ENCODE measurements at places on chromosomes 5 and 9.

- no peak for DNase-seq
Measured at GRCh38 chr5:142465476-142465875, 140.7 kb upstream of the SPRY4 start.

DNA sequence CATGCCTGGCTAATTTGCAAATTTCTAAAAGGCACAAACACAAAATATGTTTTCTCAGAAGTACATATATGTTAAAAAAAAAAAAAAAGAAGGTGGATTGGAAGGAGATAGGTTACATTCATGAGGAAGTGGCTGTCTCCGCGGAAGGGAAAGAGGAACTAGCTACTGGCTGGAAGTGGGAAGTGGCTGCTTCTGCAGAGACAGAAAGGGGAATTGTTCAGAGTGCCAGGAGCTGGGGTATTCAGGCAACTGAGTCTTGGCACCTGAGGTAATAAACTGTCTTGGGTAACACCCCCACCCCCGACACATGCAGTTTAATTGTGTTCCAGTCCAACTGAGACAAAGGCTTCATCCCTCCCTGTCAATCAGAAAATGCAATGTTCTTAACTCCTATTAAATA lies 45.6 kb downstream of the S1PR3 start:
- no peak for DNase-seq

- DNase-seq, result no peak
Measured at GRCh38 chr5:137858223-137858916, 9.3 kb upstream of the MYOT start.

- peak; percentile 54 for DNase-seq
Measured at GRCh38 chr5:98770209-98770910, 3.1 kb upstream of the RGMB start.

- DNase-seq, result peak; percentile 68
Measured at GRCh38 chr9:124180557-124180956, 77.2 kb upstream of the NEK6 start.

DNA sequence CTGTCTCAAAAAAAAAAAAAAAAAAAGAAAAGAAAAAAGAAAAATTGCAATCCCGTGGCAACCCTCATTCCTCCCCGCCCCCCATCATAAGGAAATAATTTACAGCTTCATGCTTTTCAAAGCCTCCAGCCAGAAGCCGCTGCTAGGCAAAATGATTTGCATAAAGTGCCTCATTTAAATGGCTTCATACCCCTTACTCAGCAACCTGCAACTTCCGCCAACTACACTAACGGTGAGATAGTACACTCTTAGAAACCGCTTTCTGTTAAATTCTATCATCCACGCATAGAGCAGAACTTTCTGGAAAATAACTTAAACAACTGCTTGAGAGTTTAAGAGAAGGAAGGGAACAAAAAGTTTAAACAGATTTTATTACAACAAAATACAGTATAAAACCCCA lies 17.8 kb downstream of the SERINC5 start:
- DNase-seq, result no peak

DNA sequence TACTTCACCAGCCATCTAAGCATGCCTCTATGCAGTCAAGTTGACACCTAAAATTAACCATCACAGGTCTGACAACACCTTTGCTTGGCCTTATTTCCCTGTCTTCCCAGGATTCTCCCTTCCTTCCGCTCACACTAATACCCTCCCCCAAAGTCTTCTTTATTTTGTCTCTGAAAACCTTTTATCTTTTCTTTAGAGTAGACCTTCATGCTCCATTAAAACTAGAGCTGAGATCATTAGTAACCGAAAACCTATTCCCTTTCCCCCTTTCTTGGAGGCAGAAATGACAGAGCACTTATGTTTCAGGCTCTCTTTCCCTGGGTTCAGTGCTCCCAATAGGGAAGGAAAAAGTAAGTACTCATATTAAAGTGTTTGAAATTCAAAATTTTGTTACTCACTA lies 423.8 kb downstream of the YTHDC2 start:
- DNase-seq, result no peak

GRCh38 chr5:179913461-179913860 lies 5.8 kb upstream of the TBC1D9B start:
- no peak for DNase-seq

DNA sequence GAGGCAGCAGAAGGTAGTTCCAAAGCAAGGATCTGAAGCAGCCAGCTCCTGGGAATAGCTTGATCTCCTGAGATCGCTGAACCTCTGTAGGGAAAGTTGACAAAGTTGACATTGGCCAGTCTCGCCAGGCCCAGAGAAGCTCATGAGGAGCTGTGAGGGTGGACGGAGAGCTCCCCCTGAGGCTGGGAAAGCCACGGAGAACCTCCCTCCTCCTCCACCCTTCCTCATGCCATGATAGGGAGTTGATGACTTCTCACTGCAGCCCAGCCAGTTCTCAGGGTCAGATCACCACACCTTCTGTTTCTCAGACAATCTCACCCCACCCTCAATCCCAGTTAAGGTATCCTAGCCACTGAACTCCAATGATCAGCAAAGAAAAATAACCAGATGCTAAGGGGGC lies 30.4 kb upstream of the KCNV2 start:
- DNase-seq, result no peak

DNA sequence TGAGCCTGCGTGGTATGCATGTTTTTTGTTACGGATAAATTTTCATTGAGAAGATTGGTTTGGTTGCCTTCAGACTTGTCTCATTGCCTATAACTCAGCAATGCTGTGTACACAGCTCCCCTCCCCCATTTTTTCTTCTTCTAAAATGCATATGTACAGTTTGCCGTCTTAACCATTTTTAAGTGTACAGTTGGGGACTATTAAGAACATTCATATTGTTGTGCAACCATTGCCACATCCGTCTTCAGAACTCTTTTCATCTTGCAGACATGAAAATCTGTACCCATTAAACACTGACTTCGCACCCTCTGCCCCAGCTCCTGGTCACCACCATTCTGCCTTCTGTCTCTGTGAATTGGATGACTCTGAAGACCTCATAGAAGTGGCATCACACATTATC lies 6.2 kb downstream of the EXOC3 start:
- no peak for DNase-seq

- DNase-seq, result no peak
Measured at GRCh38 chr5:89280103-89281037, 397.4 kb upstream of the MEF2C start.

GRCh38 chr9:116706310-116707290 lies 19.5 kb downstream of the TRIM32 start:
- DNase-seq, result no peak

DNA sequence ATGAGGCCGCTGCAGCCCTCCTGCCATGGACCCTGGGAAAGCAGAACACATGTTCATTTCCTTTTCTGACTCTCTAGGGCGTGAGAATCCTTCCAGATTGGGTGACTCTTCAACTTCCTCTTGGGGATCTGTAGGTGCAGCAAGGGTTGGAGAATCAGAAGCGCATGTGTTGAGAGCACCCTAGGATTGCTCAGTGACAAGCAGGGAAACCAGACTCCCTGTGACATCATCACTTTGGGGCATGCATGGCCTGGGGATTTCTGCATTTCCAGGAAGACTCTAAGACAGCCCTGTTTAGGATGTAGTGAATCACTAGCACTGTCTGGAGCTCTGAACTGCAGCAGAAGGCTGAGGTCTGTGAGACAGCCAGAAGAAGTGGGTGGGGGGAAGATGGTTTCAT lies 15.1 kb upstream of the LCP2 start:
- no peak for DNase-seq

- DNase-seq, result no peak
Measured at GRCh38 chr9:4864234-4864661, 71.5 kb downstream of the RCL1 start.

DNA sequence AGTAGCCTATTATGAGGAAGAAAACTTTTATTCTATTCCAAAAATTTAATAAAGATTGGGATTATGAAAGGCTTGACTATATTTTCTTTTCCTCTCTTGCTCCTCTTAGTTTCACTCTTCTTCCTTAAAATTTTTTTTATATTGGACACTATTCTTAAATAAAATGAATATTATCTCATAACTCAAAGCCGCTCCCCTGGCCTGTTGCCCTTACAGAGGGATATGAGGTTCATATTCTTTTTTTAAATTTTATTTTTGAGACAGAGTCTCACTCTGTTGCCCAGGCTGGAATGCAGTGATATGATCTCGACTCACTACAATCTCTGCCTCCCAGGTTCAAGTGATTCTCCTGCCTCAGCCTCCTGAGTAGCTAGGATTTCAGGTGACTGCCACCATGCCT lies 106.8 kb upstream of the MPDZ start:
- no peak for DNase-seq

DNA sequence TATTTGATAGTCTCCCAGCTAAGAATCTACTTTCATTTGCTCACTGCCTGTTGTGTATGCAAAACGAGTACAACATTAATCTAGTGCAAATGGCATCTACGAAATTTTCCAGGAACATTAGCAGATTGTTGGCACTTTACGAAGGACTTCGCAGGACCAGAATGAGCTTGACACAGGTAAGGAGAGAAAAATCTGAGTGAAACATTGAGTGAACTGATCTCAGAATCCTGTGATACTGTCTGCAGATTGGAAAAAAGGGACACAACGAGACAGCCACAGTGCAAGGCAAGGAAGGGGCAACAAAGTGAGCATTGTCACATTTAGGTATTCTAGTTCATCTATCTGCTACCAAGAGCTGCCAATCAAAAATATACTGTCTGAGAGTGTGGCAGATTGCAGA lies 350.5 kb downstream of the ZNF608 start:
- no peak for DNase-seq

GRCh38 chr9:93041108-93041802 lies 17.2 kb upstream of the SUSD3 start:
- DNase-seq, result no peak

GRCh38 chr5:7245121-7245651 lies 150.8 kb upstream of the ADCY2 start:
- DNase-seq, result no peak

DNA sequence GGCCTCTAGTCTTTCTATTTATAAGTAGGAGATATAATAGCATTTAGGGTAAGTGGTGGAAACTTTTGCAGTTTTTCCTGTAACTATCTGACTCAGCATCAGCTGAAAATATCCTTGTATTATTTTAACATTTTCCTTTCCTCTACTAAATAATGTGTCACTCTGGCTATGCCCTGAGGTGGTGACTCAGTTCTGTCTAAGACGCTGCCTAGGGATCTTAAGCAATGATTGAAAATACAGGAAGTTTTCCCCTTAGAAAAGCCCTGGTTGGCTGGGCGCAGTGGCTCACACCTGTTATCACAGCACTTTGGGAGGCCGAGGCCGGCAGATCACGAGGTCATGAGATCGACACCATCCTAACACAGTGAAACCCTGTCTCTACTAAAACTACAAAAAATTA lies 9.3 kb upstream of the EDIL3 start:
- no peak for DNase-seq

GRCh38 chr9:36671561-36671960 lies 98.9 kb downstream of the MELK start:
- no peak for DNase-seq

DNA sequence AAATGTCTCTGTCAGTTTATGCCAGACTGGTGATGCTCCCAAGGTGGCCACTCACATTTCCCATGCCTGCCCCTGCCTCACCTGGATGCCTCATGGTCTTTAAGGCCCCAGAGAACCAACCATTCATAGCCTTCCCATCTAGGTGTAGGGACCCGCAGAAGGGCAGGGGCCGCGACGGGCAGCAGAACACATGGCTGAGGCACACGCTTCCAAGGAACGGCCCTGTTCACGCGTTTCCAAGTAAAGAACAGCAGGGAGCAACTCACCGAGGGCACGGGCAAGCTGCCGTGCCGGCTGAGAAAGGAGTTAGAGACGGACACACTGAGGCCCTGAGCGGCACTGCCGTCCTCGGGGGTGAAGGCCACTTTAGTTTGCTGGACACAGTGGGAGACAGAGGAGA lies 73.5 kb downstream of the PRRT1B start:
- no peak for DNase-seq

DNA sequence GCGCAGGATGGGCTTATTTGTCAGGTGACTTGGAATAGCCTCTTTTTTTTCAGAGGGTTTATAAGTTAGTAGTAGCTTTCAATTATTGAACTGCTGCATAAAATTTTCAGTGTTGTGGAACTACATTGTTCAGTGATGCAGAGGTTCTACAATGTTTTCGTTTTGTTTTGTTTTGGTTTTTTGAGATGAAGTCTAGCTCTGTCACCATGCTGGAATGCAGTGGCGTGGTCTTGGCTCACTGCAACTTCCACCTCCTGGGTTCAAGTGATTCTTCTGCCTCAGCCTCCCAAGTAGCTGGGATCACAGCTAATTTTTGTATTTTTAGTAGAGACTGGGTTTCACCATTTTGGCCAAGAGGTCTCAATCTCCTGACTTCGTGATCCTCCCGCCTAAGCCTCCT lies 22.0 kb downstream of the NUP188 start:
- DNase-seq, result no peak

- no peak for DNase-seq
Measured at GRCh38 chr5:148956477-148957385, 106.1 kb downstream of the SH3TC2 start.

DNA sequence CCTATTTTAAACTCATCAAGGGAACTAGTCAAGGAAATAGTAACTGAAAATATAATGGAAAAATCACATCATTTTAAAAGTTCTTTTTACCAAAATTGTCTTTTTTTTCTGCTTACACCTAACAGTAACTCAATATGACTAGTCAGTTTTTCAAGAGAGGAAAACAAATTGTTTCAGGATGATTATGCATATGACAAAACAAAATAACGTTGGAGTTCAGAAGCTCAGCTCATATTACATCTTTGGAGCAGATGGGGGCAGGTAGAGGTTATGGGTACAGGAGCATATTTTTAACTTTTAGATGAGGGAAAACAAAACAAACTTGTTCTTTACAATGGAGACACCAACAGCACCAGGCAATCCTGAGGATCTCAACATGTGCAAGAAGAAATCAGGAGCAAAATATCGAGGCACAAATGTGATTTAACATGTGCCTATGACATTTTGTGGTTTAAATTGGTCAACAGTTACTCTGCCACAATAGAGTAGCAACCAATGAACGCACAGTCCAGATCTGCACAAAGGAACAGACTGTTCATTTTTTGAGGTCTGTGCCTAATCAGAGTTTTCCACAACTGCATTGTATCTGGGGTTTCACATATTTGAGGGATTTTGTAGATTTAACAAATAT lies 659.0 kb downstream of the ANXA1 start:
- no peak for DNase-seq

DNA sequence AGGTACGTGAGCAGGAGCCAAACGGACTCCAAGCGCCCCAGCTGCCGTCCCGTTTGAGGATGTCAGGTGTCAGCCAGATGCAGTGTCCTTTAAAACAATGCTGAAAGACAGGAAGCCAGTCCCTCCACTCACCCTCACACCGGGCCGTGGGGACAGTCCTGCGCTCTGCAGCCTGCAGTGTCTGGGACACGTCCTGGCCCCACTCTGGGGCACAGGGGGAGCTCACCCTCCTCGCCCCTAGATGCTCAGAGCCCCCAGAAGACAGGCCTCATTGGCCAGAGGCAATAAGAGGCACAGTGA lies 79.7 kb downstream of the ZNF354C start:
- DNase-seq, result no peak

- no peak for DNase-seq
Measured at GRCh38 chr9:27387722-27388121, 90.8 kb upstream of the EQTN start.

DNA sequence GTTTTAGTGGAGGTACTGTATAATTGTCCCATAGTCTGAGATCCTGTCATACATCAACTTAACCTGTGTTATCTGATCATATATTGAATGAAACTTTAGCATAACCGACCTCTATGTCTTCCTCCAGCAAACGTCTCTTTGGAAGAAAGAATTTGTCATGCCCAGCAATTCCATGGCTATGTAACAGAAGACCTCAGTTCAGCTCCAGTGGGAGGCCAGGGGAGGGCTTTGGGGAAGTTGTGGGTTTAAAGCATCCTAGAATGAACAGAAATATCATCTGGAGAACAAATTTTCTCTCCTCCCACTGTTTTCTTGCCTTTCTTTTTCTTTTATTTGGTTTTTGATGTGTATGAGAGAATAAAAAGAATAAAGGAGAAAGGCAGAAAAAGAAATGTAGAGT lies 164.5 kb downstream of the GAS1 start:
- DNase-seq, result no peak

Data from nucleus accumbens (tissue), 56 donors.